ENCODE measurements at places on chromosomes 3 and 15. TPM values are rescaled to one million over a fixed set of nuclear protein-coding genes. Genes with fewer than 3 reads are reported as not detected.

DNA sequence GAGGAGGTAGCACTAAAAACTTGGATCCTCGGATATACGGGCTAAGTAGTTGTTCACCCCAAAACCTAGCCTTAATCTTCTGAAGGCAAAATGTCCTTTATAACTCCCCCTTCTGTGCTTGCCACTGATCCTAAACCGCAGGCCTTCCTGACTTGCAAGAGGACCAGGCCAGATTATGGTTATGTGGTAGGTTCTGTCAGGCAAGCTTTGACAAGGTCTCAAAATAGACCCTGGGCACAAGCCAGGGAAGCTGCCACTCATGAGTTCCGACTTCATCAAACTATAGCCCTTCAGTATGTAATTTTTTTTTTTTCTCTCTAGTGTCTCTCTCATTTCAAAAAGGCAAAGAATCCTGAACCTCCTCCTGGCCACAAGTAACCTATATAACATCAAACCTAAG, 3.2 kb downstream of the LRRFIP2 start:
- DNase-seq = no peak

DNA sequence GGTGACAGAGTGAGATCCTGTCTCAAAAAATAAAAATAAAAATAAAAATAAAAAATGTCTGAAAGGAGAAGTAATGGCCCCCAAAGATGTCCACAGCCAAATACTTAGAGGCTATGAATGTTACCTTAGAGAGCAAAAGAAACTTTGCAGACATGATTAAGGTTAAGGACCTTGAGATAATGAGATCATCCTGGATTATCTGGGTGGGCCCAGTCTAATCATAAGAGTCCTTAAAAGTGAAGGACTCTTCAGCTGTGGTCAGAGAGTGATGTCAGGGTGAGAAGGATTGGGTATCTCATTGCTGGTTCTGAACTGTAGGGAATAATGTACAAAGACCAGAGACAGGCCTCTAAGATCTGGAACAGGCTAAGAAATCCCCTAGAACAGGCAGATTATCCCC, 84.9 kb upstream of the POU1F1 start:
- DNase-seq = no peak

The TRIM69 gene
- polyA plus RNA-seq = 41.2 TPM

The MINAR1 gene
- polyA plus RNA-seq = 0.15 TPM

The SPESP1 gene
- polyA plus RNA-seq = 3.7 TPM

The C3orf62 gene
- 7.0 TPM for polyA plus RNA-seq

All from kidney (tissue), 22 donors.